ENCODE measurements at places on chromosomes 3 and 15.

GRCh38 chr15:44598892-44599291 lies 61.9 kb downstream of the EIF3J start:
- no peak for DNase-seq

DNA sequence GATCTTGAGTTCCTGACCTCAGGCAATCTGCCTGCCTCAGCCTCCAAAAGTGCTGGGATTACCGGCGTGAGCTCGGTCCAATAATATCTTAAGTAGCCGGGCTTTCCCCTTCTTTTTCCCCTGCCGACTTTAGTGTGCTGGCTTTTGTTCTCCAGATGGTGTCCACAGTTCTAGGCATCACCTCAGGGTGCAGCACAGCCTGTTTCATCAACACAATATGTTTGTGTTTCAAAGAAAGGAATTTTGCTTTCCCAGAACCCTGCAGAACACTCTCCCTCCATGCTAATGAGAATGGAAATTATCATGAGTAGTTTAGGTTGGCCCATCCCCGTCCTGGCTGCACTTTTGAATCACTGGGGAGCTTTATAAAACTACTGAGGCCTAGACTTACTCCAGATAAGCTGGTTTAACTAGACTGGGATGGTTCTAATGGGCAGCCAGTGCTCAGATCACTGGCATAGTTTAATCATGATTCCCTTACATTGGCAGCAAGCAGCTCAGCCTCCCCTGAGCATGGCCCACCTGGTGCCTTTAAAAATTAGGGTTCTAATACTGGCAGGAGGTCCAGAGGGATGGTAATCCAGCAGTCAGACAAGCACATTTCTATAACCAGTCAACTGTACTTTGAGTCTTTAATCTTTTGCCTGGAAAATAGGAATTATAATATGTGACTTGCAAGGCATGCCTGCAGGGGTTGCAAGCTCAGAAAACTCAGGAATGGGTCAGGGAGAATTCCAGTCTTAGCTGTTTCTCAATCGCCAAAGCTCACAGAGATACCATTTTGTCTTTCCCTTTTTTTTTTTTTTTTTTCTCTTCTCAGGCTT lies 127.6 kb upstream of the RASGRP1 start:
- DNase-seq = no peak

DNA sequence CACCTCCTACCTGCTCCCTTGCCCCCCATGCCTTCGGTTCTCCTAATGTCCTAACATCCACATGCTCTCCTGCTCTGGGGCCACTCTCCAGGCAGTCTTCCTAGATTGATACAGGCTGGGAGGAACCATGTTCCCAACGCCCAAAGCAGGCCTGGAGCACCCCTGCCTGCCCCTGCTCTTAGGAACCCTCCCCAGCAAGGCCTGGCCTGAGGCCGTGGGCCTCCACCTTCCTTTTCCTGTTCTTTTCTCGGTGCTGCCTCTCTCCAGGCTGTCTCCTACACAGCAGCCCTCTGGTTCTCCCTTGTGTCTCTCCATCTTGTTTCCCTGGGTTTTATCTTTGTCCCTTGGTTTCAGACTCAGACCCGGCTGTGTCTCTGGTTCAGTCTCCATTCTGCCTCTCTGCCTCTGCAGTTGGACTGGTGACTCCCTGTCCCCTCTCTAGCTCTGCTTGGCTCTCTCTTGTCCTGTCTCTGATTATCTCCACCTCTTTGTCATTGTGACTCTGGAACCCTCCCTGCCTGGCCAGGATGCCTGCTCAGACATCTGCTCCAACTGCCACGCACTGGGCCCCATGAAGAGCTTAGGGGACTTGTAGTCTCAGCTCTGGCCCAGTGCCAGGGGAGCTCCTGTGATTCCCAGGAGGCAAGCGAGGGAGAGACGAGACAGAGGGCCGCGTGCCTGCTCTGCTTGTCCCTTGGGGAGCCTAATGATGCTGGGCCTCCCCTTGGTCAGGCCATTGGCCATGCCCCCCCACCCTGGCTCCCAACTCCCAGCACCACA lies 26.0 kb upstream of the RPL29 start:
- DNase-seq = no peak

DNA sequence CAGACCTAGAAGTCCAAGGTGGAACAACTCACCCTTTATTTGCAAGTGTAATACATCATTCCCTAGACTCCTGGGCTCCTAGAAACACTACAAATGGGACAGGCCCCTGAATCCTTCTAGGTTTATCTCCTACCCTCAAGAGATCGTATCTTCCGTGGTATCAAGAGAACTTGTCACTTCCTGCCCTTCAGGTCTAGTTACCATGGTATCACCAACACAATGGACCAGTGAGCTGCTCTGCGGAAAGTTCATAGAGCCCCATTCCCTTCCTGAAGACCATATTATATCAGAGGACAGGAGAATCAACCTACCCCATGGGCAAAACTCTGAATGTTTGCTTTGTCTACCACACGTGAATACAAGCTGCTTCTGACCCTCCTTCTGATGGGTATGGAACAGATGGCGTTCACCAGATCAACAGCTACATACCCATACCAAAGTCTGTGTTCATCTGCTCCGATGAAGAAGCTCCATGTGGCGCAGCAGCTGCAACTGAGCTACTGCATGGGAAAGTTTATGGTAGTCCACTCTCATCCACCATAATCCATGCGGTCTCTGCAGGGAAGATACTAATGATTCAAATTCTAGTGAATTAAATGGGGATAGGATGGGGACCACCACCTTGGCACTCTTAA lies 84.6 kb upstream of the KLF13 start:
- DNase-seq = no peak

DNA sequence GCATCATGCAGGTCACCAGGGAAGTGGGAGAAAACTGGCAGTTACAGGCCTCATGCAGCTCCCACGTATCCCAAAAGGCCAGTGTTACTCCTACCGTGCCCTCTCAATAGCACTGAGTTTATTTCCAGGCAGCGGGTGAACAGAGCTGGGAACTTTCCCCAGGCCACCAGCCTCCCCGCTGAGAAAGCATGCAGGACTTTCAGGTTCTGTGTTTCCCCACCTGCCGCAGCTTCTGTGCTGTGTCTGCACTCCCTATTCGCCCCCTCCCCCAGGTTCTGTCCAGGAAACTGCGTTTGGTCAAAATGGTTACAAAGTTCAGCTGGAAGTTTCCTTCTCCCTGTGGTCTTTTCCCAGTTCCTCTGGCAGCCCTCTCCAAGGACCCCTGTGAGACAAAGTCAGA lies 21.4 kb downstream of the NEK11 start:
- no peak for DNase-seq

- DNase-seq = no peak
These were observed 5.7 kb downstream of the SMAD3 start for GRCh38 chr15:67070892-67071664.

DNA sequence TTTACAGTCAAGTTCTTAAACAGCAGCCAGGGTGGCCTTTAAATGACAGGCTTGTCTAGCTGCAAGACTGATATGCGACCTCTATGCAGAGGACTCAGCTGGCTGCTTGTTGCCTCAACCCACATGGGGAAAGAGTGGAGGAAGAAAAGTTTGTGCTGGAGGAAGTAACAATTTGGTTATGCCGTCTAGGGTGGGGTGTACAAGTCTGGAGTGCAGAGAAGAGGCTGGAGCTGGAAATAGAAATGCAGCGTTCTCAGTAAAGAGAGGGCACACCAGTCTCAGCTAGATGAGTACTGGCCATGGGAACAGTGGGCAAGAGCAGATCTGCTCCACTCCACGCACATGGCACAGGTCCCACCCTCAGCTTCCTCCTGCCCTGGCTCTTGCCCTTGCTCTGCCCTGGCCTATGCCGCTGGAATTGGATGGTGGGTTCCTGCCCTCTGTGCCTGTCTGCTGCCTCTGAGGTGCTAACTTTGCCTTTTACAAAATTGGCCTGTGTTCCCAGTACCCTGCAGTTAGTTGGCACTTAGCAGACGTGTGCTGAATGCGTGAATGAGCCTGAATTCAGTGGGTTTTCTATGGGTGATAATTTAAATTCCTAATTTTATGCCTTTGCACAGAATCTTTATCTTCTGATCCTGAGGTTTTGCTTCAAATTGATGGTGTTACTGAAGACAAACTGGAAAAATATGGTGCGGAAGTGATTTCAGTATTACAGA lies 59.7 kb upstream of the FURIN start:
- DNase-seq = no peak

GRCh38 chr3:130904491-130904890 lies 10.6 kb downstream of the ATP2C1 start:
- DNase-seq = no peak

- no peak for DNase-seq
These were observed 10.4 kb downstream of the PODXL2 start for GRCh38 chr3:127639173-127640041.

DNA sequence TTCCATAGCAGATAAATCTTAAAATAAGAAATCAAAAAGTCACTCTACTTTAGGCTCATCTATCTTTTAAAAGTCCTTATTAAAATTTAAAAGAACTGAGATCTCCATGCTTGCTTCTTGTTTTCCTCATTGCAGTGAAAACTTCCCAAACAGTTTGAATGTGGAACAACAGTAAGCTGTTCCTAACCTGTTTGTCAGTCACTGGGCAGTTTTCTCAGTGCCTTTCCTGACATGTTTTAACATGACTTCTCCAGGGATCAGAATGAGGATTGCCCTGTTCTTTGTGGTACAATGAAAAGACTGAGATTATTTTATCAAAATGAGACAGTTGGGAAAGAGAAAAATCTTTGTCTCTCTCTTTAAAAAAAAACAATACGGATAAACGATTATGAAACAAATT lies 774 bp downstream of the GPR87 start:
- no peak for DNase-seq

DNA sequence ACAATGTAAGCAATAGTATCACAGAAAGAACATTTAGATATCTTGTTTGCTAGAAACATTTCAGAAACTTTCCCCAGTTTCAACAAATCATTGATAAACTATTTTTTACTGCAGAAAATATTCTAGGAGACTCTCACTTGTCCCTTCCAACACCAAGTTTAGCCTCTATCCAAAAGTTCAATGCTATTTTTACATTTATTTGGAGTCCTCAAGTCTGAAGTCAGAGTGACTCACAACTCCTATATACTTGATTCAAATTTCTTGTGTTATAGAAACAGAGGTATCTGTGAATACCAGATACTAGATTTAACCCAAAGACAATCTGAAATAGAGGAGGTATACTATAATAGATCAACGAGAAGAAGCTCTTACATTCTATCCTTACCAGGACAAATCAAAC lies 49.6 kb downstream of the RFX7 start:
- no peak for DNase-seq

DNA sequence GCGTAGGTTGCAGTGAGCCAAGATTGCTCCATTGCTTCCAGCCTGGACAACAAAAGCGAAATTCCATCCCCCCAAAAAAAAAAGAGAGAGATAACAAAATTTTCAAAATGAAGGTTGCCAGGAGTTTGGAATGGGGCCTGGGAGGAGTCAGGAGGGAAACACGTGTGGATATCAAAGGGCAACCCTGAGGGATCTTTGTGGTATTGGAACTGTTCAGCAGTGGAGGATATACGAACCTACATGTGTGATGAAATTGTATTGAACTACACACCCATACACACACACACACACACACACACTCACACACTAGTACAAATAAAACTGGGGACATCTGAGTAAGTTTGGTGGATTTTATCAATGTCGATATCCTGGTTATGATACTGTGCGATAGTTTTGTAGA lies 61.8 kb downstream of the RBPMS2 start:
- no peak for DNase-seq
